ENCODE measurements at places on chromosomes 1 and 21.

DNA sequence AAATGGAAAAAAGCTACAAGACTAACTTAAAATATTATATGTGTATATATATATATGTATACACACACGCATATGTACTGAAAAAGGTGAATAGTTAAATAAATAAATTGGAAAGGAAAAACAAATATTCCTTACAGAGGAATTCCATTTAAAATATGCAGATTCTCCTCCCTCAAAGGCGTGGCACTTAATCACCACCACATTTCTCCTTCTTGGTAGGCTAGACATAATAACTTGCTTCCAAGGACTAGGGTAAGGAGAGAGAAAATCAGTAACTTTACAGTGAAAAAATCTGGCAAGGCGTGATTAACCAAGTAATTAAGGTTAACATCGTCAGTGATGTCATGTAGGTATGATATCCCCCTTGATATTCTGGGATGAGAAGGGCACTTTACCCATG lies 84.0 kb upstream of the USP25 start:
- no peak for DNase-seq
- H3K4me1 ChIP-seq: no peaks in the 10 kb centered on the region
- no peaks in the 10 kb centered on the region for H3K27me3 ChIP-seq
- no peak overlapping the region for H3K27ac ChIP-seq

GRCh38 chr1:85090225-85090624 lies 41.9 kb upstream of the MCOLN3 start:
- no peaks in the 10 kb centered on the region for H3K36me3 ChIP-seq
- peaks cover 4% of the 10 kb centered on the region for H3K4me1 ChIP-seq
- DNase-seq: no peak
- no peak overlapping the region for H3K27ac ChIP-seq
- no peak overlapping the region for H3K4me3 ChIP-seq

DNA sequence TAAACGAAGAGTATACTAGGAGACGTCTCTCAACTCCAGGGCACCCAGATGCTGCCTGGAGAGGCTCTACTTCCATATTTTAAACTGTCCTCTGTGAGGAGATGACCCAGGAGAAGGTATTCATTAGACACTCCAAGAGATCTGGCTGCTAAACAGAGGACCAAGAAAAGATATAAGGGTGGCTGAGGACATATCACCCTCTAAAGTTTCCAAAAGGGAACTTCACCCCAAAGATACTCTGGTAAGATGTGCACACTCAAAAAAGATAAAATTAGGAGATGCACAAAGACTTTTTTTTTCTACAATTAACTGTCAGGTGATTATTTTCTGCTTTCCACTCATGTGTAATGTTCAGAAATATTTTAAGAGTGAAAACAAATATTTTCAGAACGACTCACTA lies 1.4 kb downstream of the ZNF670 start:
- peaks cover 25% of the 10 kb centered on the region for H3K36me3 ChIP-seq
- no peak for DNase-seq
- peaks cover 1% of the 10 kb centered on the region for H3K27me3 ChIP-seq
- peaks cover 27% of the 10 kb centered on the region for H3K4me1 ChIP-seq

DNA sequence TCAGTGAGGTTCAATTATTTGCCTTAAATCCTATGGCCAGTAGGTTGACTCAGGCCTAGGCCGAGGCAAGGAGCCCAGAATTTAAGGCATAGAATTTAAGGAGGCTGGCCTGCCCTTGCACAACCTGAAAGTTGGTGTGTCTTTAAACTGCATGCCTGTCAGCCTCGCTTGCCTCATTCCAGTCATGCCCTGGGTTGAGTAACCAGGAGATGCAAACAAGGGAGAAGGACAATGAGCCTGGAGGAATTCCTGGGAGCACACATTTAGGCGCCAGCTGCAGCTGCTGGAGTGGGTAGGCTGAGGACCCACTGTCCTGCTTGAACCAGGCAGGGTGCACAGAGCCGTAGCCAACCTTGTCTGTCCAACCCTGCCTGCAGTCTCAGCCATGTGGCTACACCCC lies 11.7 kb downstream of the CD2 start:
- peak overlapping the region; percentile 100 for H3K27ac ChIP-seq
- H3K4me1 ChIP-seq: peaks cover 100% of the 10 kb centered on the region
- peak overlapping the region; percentile 93 for H3K4me3 ChIP-seq
- no peaks in the 10 kb centered on the region for H3K27me3 ChIP-seq
- H3K36me3 ChIP-seq: peaks cover 94% of the 10 kb centered on the region
- no peak for DNase-seq

DNA sequence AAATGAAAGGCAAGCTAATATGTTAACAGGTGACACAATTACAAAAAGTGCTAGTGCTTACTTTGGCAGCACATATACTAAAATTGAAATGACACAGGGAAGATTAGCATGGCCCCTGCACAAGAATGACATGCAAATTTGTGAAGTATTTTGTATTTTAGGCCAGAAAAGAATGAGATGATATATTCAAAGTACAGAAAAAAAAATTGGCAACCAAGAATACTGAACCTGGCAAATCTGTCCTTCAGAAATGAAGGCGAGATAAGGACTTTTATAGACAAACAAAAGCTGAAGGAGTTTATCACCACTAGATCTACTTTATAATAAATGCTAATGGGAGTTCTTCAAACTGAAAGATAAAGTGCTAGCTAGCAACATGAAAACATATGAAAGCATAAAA lies 350.0 kb upstream of the POU3F1 start:
- H3K27me3 ChIP-seq: peaks cover 29% of the 10 kb centered on the region
- no peak overlapping the region for H3K27ac ChIP-seq
- H3K4me1 ChIP-seq: no peaks in the 10 kb centered on the region

GRCh38 chr1:212606395-212607205 lies 2.0 kb upstream of the ATF3 start:
- peaks cover 58% of the 10 kb centered on the region for H3K27me3 ChIP-seq
- H3K36me3 ChIP-seq: peaks cover 19% of the 10 kb centered on the region
- peak; percentile 67 for DNase-seq
- peaks cover 48% of the 10 kb centered on the region for H3K4me1 ChIP-seq
- peak overlapping the region; percentile 65 for H3K27ac ChIP-seq

DNA sequence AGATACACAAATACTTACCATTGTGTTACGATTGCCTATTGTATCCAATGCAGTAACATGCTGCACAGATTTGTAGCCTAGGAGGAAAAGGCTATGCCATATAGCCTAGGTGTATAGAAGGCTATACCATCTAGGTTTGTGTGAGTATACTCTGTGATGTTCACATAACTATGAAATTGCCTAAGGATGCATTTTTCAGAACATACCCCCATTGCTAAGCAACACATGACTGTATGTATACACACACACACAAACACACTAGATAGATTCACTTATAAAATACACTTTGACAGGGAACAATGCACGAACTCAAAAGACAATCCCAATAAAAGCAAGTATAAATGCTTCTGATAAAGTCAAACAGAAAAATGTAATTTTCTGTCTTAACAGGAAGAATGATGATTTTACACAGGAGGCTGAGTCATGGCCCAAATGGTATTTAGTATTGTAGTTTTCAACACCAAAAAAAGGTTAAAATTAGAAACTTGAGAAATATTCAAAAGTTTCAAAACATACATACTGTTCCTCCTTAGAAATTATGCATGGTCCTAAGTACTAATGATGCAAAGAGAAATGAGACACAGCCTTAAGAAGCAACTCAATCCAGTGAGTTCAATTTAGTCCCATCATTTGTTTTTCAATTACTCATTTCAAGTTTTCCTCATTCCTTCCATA lies 12.2 kb downstream of the FH start:
- peaks cover 57% of the 10 kb centered on the region for H3K36me3 ChIP-seq
- H3K27me3 ChIP-seq: no peaks in the 10 kb centered on the region
- no peak overlapping the region for H3K4me3 ChIP-seq
- no peak overlapping the region for H3K27ac ChIP-seq
- no peak for DNase-seq
